ENCODE measurements at places on chromosomes 3 and 15. TPM values are rescaled to one million over a fixed set of nuclear protein-coding genes. Genes with fewer than 3 reads are reported as not detected.

GRCh38 chr3:62875558-62876002 lies 364 bp upstream of the CADPS start:
- DNase-seq = no peak

GRCh38 chr3:16417945-16418739 lies 95.4 kb downstream of the RFTN1 start:
- no peak for DNase-seq

GRCh38 chr15:88982304-88982945 lies 69.2 kb upstream of the MFGE8 start:
- DNase-seq = no peak

ANKRD34C gene
- not detected for total RNA-seq

DNA sequence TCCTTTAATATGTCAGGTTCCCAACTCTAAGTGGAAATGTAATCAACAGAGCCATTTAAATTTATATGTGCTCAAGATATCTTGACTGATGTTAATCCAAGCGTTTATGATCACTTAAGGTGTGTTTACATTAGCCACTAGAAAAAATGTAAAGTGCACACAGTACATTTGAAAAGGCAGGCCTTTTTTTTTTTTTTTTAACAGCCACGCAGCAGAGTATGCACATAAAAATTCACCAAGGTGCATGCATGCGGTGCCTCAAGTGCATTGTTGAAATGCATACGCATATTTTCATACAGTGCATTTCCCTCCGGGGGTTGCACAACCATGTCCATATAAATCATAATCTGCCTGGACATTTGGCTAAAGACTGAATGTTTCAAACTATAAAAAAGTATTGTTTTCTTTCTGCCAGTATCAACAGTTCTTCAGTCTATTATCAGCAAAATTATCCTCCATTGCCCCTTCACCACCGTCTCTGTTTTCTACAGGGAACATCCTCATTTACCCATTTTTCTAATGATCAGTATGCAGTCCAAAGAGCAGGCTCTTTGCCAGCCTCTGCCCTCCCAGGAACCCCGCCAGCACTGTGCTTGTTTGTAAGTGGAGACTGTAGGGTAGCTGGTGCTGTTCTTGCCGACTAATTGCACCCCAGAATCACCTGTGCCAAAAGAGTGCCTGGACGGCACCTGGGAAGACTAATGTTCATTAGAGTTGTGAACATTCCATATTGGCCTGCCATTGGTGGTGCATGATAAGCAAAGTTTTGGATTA lies 611.2 kb upstream of the CFAP20DC start:
- no peak for DNase-seq

BCL2A1 gene
- total RNA-seq = not detected

GRCh38 chr3:23217872-23218554 lies 14.9 kb downstream of the UBE2E2 start:
- no peak for DNase-seq

DNA sequence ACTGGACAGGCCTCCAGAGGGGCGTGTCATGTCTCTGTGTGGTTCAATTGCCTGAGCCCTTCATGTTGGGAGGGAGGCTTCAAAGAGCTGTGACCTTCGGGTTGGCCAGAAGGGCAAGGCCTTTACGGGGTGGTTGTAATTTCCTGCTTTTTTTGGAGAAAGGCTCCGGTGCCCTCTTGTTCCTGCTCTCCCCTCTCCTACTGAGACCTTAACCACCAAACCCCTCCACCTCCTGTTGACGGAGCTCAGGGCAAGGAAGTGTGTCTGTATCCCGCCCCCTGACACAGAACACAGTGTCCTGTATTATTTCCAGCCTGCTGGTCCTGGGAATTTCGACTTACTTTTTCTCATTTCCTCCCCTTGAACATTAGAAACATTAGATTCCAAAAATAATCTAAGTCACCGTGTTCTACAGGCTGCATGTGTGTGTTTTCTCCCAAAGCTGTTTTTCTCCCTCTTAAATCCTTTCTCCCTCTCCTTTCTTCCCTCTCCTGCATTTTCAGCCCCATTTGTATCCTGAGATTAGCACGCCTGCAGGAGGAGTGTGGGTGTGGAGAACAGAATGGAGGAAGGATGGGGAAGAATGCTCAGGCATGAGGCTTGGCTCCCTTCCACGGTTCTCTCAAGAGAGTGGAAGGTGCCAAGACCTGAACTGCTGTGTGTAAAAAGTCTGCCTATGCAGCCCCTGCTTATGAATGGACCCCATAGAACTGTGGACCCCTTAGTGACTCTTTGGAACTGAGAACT lies 285.4 kb upstream of the ROPN1 start:
- no peak for DNase-seq

- no peak for DNase-seq
Observed at GRCh38 chr3:46549989-46550388, 16.1 kb downstream of the LRRC2 start.

DNA sequence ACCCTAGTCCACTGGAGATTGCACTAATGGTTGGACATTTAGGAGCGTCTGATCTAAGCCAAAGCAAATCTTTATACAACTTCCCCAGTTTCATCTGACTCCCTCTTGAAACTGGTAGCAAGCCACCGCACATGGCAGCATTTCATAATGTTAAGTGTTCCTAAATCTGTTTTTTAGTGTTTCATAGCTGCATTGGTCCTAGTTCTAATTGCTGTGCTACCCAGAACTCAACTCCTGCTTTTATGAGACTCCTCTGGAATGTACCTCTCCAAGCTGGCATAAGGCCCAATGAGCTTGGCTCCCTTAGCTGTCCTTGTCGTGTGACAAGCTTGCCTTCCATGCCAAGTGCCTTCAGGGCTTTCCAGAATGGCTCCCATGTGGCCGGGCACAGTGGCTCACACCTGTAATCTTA lies 65.3 kb upstream of the FLNB start:
- DNase-seq = peak; percentile 31

MORC1 gene
- total RNA-seq = 0.04 TPM

PIERCE2 gene
- 6.5 TPM for total RNA-seq

GRCh38 chr15:89155656-89156055 lies 65.7 kb downstream of the RLBP1 start:
- no peak for DNase-seq

GRCh38 chr3:34351882-34352777 lies 553.7 kb downstream of the PDCD6IP start:
- DNase-seq = no peak

DNA sequence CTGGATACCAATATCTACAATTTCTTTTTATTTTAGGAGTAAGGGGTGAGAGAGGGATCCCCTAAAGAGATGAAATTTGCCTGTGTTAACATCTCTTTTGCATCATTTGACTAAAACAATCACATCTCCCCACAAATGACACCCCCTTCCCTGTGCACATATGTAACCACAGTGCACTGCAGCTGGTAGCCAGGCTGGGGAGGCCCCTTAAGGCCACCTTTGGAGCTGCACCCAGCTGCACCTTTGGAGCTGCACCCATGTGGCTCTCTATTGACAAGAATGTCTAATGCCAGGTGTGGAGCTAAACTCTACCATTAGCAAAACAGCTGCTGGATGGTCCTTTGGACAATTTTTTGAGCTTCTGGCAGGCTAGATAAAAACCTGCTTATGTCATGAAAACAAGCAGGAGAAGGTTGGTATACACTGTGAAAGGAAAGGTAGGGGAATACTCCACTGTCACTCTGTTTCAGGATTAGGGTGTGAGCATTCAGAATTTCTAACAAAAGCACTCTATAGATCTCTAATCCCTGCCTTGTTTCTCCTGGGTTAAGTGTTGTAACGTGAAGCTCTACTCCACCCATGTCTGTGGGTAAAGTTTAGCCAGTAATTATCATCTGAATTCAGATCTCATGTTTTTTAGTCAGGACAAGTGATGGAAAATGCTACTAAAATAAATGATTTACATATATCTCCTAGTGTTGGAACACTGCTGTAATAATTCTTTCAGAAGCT lies 52.1 kb downstream of the TFG start:
- peak; percentile 10 for DNase-seq

FMN1 gene
- total RNA-seq = 3.6 TPM

- DNase-seq = no peak
Observed at GRCh38 chr3:149515249-149515648, 40.8 kb downstream of the TM4SF4 start.

DNA sequence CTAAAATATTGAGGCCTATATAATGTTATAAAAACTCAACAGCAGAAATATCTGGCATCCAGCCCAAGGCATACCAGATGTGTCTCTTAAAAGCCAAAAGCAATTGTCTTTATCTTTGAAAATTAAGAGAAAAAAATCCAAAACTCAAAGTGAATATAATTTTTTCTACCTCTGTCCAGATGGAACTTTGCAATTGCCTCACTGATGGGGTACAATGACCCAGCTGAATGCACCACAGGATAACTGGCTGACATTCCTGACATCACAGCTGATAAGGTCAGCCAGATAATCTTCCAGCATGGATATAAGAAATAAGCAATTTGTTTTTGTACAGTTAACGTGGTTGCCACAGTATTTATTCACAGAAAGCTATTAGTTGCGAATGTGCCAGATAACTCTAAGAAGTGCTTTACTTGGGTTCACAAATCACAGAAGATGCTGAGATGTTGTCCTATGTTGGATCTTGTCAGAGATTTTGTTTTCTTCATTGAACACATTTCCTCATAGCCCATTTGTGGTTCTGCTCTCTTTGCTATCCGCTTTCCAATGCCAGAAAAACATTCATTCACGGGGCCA lies 566.9 kb upstream of the CCDC54 start:
- DNase-seq = no peak

- DNase-seq = no peak
Observed at GRCh38 chr3:33687406-33688010, 30.5 kb downstream of the CLASP2 start.

TIPIN gene
- total RNA-seq = 24.3 TPM

NEO1 gene
- total RNA-seq = 47.7 TPM

GRCh38 chr3:45232521-45232920 lies 6.4 kb upstream of the TMEM158 start:
- no peak for DNase-seq

- DNase-seq = peak; percentile 11
Observed at GRCh38 chr3:80244390-80244789, 476.6 kb upstream of the ROBO1 start.

DNA sequence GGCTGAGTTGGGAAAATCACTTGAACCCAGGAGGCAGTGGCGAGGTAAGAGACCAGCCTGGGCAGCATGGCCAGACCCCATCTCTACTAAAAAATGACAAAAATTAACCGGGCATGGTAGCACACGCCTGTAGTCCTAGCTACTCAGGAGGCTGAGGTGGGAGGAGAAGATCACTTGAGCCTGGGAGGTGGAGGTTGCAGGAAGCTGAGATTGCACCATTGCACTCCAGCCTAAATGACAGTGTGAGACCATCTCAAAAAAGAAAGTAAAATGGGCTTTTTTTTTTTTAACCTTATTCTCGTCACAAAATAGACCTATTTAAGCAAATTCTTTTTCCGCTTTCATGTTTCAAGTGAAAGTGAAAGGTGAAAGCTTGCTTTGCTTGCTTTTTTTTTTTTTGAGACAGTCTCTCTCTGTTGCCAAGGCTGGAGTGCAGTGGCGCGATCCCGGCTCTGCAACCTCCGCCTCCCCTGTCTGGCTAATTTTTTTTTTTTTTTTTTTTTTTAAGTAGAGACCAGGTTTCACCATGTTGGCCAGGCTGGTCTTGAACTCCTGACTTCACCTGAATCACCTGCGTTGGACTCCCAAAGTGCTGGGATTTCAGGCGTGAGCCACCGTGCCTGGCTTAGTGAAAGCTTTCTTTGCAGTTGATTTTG lies 3.6 kb downstream of the PDIA3 start:
- DNase-seq = no peak

GRCh38 chr15:100628746-100629145 lies 26.4 kb downstream of the ASB7 start:
- DNase-seq = no peak

GBE1 gene
- total RNA-seq = 66.4 TPM

DNA sequence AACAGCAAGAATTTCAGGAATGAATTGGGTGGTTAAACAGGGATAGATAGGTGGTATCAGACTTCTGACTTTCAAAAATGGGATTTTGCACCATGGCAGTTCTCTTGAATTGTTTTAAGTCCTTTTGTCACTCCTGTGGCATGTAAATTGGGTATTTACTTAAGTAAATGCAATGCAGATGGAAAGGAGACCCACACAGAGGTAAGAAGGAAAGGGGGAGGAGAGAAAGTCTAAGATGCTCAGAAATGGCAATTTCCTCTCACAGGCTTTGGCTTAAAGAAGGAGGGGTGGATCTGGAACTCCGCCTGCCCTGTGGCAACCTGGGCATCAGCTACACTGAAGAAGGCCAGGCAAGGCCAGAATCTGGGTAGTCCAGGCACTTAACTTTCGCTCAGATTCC lies 197.1 kb upstream of the UBE2E1 start:
- no peak for DNase-seq

DNA sequence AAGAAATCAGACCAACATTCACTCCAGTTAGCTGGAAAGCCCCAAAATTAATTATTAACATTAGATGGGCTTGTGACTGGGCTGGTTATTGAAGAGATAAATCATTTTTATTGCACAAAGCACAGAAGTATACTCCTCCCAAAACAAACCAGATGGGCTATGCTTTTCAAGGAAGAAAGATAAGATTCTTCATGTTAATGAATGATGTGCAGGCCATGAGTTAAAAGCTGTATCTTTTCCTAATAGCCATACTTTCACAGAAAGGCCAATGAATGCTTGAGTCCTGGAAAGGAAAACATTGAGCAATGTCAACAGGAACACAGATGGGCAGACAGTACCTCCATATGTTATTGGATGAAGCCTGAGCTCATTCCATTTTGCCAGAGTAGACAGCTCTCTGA lies 55.4 kb downstream of the OCA2 start:
- no peak for DNase-seq

- DNase-seq = no peak
Observed at GRCh38 chr3:187873843-187874242, 128.6 kb upstream of the BCL6 start.

- no peak for DNase-seq
Observed at GRCh38 chr3:182906036-182906435, 74.3 kb downstream of the DCUN1D1 start.

DNA sequence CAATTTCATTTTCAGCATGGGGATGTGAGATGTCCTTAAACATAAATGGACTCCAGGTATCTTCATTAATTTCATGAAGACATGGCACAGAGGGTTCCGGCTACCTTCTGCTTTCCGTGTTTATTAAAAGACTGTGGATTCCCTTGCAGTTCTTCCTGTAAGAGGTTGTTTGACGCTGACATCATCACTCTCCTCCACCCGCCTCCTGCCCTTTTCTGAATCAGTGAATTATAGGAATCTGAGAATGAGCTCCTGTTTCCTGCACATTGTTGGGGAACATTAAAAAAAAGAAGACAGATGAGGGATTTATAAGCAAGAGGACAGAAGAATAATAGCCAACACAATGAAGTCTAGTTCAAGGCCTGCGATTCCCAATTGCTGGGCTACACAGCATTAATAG lies 191.3 kb downstream of the LPP start:
- DNase-seq = no peak
